ENCODE measurements at places on chromosomes 7 and 10.
A peak's percentile ranks its signal among the peaks of the same experiment; 100 is the strongest.

GRCh38 chr10:45564303-45564959 lies 108.1 kb downstream of the ZFAND4 start:
- no peak for DNase-seq

DNA sequence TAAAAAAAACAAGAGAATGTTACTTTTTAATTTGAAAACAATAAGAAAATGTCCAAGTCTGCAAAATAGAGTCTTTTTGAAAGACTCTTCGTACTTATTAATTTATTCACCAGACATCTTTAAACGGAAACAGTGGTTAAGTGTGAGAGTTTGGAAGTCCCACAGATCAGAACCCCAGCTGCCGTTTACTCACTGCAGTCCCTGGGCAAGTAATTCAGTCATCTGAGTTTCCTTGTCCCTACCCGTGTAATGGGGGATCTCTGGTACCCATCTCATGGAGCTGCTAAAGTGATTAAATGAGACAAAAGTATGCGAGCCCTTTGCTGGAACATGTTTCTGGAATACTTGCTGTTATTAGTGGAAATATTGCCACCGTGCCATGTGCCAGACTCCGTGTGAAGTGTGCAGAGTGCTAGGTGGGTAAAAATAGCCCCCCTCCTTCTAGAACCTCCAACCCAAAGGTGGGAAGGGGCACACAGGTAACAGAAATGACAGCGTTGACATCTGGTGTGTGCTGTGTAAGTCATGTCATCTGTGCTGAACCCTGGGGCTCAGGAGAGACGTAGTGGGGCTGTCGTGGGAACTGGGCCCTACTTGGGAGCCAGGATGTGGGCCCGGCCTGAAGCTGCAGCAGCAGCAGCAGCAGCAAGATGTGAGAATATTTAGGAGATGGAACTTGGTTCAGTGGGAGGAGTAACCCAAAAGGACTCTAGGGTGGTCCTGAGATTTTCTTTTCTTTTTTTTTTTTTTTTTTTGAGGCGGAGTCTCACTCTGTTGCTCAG lies 140.5 kb downstream of the CUX1 start:
- DNase-seq: no peak

GRCh38 chr7:64879086-64879730 lies 23.9 kb upstream of the ZNF273 start:
- DNase-seq: no peak

- DNase-seq: no peak
These were observed 23.9 kb downstream of the NT5C3A start for GRCh38 chr7:33038639-33039038.

GRCh38 chr7:125773113-125773785 lies 843.6 kb upstream of the POT1 start:
- no peak for DNase-seq

DNA sequence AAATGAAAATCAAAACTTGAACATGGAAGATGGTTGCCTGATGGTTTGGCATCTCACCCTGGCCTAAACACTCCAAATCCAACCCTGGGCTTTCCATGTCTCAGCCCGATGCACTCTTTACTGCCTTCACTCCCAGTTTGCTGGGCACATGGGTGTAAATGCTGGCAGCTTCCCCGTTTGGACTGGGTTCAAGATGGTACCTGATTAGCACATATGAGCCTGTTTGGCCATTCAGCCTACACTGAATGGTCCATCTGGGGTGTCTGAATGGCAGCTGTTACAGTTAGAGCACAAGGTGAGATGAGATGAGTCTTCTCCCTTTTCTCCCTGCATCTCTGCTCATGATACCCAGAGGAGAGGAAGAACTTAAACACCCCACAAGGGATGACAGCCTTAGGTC lies 37.1 kb downstream of the ATXN7L1 start:
- DNase-seq: peak; percentile 59

- no peak for DNase-seq
These were observed 10.6 kb upstream of the SLC18A3 start for GRCh38 chr10:49599546-49599945.

- DNase-seq: no peak
These were observed 101.6 kb downstream of the RAPGEF5 start for GRCh38 chr7:22255342-22255741.

DNA sequence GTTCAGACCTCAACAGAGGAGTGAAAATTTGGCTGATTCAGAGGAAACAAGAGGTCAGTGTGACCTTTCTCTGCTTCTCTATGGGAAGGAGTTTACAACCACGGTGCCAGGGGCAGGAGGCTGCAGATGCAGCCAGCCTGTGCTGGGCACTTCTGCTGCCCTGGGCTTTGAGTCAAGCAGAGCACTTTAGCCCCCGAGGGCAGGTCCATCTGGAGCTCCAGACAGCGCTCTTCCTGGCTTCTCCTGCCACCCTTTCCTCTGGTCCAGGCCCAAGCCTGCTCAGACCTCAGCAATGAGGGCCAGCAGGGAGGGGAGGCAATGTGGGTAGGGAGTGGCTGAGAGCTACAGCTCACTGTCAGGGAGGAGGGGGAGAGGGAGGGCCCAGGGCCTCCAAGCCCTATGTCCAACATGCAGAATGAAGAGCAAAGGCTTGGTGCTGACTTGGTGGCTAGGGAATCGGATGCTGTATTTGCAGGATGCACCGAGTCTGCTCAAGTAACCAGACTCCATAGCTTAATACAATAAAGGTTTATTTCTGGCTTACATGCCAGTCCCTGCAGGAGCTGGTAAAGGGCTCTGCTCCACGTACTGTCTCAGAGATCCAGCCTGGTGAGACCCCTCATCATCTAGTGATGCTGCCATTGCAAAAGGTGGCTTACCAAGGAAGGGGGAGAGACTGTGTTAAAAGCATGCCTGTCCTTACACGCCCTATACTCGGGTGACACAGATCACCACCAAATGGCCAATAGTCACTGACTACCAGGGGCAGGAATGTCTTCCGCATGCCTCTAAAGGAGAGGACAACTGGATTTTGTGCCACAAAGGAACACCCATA lies 481.6 kb downstream of the RPS24 start:
- no peak for DNase-seq

DNA sequence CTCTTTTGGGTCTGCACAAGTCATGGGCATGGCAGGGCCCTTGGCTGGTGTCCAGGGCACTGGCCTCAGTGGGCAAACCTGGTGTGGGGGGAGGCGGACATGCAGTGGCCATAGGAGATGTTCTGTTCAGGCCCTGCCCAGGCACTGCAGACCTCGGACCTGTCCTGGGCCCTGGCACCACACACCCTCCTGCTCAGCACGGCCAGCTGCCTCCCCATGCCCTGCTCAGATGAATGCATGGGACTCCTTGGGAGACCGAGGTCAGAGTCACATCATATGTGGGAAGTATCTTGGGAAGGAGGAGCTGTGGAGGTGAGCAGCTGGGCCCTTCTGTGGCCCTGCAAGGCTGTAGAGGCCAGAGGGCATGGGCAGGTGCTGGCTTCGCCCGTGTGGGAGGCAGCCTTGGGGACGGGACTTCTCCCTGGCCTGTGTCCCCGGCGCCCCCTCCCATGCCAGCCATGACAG lies 130.8 kb downstream of the VIPR2 start:
- DNase-seq: no peak

DNA sequence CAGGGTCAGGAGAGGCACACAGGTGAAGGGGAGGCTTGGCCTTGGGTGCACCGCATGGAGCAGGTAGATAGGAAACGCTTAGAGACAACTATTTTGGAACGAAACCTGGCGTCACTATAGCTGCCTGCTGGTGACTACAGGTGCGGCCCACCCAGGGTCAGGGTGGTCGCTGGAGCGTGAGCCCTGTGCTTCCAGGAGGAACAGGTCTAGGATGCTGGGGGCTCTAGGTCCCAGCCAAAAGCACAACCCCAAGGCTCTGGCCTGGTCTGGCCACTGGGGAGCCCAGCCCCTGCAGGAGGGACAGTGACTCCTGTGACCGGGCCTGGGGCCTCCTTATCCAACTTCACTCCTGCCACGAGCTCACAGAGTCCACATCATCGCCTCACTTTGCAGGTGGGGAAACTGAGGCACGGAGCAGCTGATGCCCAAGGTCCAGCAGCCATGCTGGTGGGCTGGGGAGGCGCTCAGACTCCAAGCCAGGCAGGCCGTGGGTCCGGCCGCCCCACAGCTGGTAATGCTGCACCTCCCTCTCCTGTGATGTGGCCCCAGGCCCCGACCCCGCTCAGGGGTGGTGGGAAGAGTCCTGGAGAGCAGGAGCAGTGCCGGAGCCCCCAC lies 9.0 kb downstream of the LFNG start:
- no peak for DNase-seq

DNA sequence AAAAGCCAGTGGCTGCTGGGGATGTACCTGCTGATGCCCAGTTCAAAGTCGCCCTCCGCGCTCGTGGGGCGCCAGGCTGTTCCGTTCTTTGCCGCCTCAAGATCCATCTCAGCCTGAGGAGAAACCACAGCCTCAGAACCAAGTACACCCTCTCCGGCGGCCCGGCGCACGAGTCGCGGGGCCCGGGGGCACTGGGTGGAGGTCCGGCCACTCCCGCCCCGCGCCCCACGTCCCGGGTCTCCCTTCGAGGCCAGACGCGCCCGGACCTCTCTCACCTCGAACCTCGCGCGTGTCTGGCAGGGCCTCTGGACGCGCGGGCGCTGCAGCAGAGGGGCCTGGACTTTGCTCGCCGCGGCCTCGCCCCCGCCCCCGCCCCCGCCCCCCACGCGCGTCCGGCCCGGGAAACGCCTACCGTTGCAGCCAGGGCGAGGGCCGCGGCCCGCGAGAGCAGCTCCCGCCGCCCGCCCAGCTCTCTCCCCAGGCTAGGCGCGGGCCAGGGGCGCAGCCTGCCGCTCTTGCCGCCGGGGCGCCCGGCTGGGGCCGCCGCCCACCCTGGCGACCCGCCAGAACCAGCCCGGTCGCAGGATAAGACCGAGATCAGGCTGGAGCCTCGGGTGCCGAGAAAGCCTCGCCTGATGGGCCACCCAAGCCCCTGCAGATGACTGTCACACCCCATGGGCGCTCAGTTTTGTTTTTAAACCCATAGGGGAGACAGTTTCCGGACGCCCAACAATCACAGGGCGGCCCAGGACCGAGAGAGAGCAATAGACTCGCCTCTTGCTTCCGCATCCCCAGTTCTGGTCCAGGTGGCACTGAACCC lies at the start of gene ABCB4:
Gene ABCB4 (minus strand): TSS at position 322 of the 820 bp plus-strand sequence. CDS start 215 bp downstream, at position 107.
- DNase-seq: no peak

- DNase-seq: no peak
These were observed 63.0 kb downstream of the PIP4K2A start for GRCh38 chr10:22651276-22651980.

DNA sequence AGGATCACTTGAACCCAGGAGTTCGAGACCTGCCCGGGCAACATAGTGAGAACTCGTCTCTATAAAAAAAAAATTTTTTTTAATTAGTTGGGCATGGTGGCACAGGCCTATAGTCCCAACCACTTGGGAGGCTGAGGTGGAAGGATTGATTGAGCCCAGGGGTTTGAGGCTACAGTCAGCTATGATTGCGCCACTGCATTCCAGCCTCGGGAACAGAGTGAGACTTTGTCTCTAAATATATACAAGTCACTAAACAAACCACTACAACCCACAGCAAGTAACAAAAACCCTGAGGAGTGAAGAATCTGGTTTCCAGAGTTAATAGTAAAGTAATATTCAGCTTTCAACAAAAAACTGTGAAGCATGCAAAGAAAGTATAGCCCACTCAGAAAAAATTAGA lies 32.7 kb upstream of the HHEX start:
- no peak for DNase-seq

DNA sequence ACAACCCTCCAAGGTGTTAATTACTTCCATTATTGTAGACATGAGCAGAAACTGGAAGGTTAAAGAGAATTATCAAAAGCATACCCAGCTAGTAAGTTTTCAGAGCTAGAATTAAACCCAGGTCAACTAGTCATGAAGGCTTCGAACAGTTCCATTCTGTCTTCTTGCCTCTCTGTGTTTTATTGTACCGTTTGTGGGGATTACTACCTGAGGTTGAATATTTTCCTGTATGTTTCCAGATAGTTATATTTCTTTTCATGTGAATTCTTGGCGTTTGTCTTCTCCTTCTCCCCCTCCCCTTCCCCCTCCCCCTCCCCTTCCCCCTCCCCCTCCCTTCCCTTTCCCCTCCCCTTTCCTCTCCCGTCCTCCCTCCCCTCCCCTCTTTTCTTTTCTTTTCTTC lies 218.0 kb upstream of the GALNT17 start:
- DNase-seq: no peak
